ENCODE measurements at places on chromosomes 3 and 15.

DNA sequence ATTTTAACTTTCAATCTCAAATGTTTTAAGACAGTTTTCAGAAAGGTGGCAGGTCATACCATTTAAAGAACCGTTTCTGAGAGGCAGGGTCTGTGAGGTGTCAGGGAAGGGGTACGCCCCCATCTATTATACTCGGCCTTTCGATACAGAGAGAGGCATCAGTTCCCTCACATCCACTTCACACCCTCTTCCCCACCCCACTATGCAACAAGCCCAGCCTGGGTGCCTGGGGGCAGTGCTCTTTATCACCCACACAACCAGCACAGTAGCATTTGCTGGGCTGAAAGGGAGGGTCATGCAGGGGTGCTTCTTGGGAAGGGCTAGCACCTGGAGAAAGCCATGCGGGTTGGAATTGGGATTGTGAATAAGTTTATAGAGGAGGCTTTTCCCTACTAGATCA is 56.0 kb upstream of the KCNMB2 start:
- DNase-seq: no peak

DNA sequence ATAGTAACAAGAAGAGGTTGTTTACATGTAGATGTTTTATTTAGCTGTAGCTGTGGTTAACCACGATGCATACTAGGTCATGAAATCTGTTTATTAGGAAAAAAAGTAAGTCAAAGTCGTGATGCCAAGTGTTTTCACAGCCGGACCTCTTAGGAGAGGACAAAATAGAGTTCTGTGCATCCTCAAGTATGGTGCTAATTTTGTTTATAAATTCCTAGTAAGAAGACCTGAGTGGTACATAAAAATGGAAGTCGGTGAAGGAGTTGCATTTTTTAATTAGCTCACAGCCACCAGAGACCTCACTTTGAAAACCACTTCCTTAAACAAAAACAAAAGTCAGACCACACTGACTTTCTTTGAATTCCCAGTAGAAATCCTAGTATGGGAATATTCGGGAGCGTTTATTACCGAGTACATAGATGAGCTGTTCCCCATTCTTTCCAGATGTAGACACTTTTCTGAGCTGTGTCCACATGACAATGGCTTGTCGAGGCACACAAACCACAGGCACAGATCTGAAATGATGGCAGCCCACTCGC is 143.6 kb upstream of the UBE2E1 start:
- peak; percentile 36 for DNase-seq

- DNase-seq: no peak
Observed at GRCh38 chr15:42083916-42084315, 10.4 kb downstream of the PLA2G4D start.

DNA sequence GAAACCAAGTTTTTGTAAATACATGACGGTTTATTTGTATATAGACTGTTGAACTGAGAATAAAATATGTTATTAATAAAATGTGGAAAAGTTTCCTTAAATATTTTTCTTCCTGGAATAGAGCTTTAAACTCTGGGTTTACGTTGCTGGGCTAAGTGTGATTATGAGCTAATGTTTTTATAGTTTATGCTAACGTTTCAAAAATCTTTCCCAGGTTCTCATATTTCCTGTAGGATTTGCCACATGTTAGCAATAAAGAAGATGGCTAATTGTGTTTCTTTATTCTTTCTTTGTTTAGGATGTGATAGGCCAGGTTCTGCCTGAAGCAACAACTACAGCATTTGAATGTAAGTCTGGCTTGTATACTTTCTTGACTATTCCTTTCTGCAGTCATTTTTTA is 7.2 kb downstream of the MAP2K5 start:
- no peak for DNase-seq

- DNase-seq: no peak
Observed at GRCh38 chr15:46275701-46276100, 640.9 kb downstream of the SQOR start.

DNA sequence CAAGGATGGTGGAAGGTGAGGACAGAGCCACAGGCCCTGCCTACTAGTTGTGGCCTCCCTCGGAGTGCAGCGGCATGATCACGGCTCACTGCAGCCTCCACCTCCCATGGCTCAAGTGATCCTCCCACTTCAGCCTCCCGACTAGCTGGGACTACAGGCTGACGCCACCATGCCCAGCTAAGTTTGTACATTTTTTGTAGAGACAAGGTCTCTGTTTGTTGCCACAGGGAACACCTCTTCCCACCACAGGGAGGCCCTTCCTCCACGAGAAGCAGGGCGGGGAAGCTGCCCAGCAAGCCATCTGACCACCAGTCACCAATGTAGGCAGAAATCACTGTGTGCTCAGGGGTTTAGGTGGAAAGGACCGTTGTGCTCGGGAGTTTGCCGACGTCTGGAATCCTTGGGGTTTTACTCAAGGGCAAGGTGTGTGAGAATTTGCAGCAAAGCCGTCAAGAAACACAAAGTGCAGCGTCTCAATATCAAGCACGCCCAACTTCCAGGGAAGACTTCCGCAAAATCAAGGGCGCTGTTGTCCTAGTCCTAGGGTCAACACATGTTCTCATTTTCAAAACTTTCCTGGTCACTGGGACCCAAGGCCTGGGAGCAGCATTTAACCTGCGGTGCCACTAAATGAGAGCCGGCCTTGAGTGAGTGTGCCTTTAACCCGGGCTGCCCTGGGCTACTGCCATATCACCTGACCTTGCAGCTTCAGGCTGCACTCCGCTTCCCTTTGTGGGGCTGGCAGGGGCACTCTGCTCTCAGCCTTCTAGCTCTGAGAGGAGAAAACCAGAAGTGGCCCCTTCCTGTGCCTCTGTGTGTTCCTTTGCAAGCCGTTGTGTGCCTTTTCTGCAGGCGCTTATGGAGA is 65.7 kb downstream of the SLC12A8 start:
- DNase-seq: no peak

GRCh38 chr15:74680456-74680855 is 15.4 kb downstream of the EDC3 start:
- no peak for DNase-seq
